ENCODE measurements at places on chromosomes 4 and X.

- peak; percentile 30 for DNase-seq
These were observed 14.1 kb downstream of the ZNF157 start for GRCh38 chrX:47384502-47384901.

DNA sequence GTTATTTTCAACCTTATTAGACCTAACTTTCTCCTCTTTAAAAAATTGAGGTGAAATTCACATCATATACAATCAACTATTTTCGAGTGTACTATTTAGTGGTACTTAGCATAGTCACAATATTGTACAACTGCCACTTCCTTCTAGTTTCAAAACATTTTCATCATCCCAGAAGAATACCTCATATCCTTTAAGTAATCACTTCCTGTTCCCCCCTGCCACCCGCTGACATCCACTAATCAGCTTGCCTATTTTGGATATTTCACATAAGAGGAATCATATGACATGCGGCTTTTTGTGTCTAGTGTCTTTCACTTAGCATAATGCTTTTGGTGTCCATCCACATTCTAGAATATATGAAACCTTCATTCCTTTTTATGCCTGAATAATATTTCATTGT is 10.0 kb upstream of the PPA2 start:
- peak; percentile 29 for DNase-seq

DNA sequence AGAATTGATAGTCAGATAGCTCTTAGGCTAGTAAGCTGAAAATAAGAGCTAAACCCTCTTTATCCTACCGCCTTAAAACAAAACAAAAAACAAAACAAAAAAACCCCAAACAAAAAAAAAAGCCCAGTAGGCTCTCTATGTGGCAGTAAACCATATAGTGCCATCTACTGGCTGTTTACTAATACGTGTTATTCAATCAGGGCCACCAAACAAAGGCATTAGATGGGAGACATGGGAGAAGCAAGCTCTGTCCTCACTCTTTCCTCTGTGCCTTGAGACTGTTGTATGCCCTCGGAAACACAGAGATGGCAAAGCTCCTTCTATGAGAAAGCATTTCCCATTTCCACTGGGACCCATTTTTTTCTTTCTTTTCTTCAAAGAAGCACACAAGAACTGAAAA is 148.8 kb upstream of the MID1 start:
- peak; percentile 31 for DNase-seq

GRCh38 chr4:117455088-117455487 is 369.7 kb upstream of the TRAM1L1 start:
- DNase-seq = no peak

- no peak for DNase-seq
These were observed 5.8 kb downstream of the VMA21 start for GRCh38 chrX:151402719-151403390.

DNA sequence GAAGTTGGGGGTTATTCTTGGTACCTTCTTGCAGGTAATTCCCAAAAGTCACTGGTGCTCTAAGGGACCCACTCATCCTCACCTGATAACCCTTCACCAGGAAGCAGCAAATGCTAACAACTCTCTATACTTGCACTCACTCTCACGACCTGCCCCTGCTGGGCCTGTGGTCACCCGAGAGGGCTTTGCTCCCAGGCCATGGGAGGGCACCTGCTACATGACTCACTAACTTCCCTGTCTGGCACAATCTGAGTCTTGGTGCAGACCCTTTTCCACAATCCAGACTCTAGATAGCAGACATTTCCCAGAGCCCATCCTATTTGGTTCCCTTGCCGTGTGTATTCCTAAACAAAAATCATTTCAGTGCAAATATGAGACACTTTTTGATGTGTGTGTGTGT is 403.8 kb upstream of the FAT1 start:
- no peak for DNase-seq

GRCh38 chr4:123556526-123556925 is 159.9 kb downstream of the SPRY1 start:
- peak; percentile 30 for DNase-seq

DNA sequence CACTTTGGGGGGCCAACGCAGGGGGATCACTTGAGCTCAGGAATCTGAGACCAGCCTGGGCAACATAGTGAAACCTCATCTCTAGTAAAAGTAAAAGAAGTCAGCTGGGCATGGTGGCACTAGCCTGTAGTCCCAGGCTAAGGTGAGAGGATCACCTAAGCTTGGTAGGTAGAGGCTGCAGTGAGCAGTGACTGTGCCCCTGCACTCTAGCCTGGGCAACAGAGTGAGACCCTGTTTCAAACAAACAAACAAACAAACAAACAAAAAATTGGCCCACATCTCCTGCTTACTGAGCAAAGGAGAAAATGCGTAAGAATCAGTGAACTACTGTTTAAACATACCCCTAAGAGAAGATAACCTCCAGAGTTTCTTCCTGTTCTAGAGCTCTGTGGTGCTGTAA is 85.3 kb downstream of the FRYL start:
- DNase-seq = no peak

DNA sequence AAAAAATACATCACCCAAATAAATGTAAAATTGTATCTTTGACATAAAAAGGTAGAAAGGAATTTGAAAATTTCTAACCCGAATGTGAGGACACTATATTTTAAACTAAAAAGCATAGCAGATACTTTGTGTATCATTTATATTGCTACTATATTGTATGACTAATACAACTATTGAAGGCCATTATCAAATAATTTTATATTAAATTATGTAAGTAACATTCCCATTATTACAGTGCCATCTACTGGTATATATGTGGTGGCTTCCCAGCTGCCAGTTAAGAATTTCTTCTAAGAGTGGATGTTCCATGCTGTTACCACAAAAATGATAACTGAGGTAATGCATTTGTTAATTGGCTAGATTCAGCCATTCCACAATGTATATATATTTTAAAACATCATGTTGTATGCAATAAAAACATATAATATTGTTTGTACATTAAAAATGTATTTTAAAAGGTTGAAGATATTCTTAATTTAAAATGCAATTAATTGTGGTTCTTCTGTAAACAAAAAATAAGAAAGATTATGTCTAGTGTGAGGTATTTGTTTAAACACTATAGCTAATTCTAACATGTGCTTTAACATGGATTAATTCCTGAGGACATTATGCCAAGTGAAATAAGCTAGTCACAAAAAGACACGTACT is 65.3 kb downstream of the EGF start:
- DNase-seq = peak; percentile 35

DNA sequence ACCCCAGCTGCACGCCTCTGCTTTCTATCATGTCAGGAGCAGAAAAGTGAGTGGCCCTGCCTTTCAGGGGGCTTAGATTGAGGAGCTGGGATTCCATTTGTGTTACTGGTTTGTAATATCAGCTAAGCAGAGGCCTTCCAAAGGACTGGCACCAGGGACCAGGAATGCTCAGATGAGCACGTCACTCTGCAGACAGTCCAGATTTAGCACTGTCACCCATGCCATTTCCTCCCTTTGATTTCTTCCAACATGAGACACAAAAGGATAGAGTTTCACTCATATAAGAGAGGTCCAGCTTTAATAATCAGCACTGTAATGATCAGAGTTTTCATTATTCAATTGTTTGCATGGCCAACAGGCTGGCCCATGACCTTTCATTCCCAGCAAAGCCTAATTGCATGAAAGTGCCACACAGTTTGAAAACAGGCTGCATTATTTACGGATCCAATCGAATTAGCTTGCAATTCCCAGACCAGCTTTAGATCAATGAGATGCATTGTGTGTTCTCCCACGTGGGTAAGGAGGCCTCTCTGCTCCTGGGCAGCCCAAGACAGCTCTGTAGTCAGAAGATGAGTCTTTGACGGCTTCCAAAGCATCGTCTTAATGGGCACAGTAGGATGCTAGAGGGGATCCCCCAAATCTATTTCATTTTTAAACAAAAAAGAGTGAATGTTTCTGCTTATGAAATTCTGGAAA is 9.8 kb upstream of the SLC2A9 start:
- no peak for DNase-seq

GRCh38 chrX:150236327-150236726 is 126.8 kb upstream of the MAMLD1 start:
- DNase-seq = peak; percentile 51

DNA sequence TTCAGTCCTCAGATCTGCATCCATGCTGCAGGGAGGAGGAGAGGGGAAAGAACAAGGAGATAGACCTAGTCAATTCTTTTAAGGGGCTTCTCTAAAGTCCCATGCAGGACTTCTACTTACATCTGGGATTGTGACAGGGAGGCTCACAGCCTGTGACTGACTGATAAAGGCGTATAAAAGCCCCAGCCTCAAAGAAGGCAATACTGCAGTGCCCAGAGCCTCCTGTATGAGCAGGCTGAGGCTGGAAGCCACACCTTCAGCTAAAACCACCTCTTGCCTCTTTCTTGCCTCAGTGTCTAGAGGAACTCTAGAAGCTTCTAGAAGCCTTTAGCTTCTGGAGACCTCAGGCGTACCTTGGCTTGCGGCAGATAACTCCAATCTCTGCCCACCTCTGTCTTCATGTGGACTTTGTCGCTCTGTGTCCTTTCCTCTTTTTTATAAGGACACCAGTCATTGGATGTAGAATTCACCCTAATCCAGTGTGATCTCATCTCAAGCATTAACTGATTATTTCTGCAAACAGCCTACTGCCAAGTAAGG is 6.0 kb upstream of the ZCCHC4 start:
- DNase-seq = no peak

- peak; percentile 32 for DNase-seq
These were observed 709.8 kb upstream of the HS3ST1 start for GRCh38 chr4:12138488-12138887.

DNA sequence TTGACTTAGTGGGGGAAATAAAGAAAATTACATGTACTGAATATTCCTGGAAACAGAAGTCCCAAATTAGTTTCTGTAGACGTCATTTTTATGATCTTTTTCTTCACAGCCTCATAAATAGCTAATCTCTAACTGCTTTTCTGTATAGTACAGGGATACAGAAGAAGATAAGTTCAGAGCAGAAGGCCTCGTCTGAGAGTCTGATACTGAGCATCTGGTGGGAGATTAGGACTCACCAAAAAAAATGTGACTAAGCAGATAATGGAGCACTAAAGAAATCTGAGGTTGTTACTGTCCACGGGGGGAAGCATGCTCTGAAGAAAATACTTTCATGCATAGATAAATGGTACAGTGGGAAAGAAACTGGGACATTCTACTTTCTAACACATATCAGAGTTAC is 115.3 kb upstream of the TRPC5 start:
- no peak for DNase-seq

- DNase-seq = peak; percentile 70
These were observed 100.1 kb downstream of the REPS2 start for GRCh38 chrX:17046478-17047097.

GRCh38 chr4:64538219-64538618 is 129.0 kb upstream of the TECRL start:
- no peak for DNase-seq

DNA sequence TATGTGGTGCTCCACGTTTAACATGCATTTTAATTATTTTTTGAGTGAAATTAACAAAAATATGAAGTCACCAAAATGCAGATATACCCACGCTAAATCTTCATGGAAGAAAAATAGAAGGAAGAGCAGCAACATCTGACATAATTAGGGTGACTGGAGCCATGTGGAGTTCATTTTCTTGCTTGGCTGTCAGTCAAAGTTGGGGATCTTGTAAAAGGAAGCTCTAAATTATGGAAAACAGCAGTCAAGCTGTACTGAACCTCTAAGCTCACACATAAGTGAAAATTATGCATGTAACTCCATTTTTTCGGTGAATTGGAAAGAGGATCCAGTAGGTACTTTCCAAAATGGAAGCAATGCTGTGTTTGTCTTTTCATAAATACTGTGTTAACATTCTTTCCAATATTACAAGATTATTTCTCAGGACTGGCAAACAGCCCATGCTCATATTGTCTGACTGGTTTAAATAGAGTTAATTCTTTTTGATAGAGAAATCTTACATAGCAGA is 9.7 kb upstream of the PDGFC start:
- DNase-seq = no peak

- no peak for DNase-seq
These were observed 5.5 kb upstream of the S100P start for GRCh38 chr4:6687947-6688878.

DNA sequence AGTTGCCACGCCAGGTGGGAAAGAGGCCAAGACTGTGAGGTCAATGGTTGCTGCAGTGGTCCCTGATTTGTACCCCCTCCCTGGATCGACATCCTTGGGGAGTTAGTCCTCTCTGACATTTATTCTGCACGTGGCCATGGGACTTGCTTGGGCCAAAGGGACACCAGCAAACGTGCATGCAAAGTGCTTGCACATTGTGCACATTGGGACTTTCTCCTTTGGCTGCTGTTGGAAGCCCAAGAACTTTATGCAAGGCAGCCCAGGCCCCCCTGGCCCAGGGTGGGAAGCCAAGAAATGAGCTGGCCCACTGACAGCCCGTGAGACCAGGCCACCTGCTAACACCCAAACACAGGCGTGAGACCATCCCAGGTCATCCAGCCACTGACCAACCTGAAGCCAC is 38.1 kb downstream of the SLC2A9 start:
- no peak for DNase-seq

GRCh38 chr4:151792995-151793394 is 32.2 kb upstream of the GATB start:
- DNase-seq = no peak

DNA sequence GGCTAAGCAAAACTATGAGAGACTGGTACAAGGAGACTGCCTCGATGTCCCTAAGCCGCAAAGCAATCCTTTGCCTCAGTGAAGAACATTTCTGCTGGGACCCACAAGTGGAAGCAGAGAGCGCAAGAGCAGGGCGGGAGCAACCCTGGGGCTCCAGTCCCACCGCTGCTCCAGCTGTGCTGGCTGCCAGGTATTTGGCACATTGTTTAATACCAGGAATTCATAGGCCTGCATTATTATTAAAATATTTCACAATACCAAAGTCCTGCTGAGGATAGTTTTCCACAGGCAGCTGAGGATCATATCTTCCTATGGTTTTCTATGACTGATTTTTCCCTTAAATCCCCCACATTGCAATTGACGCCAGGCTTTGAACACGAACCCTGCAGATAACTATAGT is 163.5 kb upstream of the TLL1 start:
- DNase-seq = no peak

DNA sequence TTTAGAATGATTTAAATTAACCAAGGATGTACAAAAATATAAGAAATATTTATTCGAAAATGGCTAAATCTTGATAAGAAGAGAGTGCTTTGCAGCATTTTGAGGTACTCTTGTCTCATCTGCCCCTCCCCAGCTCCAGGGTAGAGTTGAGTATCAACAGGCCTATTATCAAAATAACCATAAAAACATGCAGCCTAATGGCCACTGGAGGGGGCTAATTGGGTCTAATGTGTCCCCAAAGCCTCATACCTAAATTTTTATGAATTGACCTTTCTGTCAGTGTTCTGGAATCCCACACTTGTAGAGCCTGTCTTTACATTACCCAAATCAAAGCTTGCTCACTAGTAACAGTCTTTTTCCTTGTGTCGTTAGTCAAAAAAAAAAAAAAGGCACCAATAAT is 544.9 kb upstream of the CPXCR1 start:
- DNase-seq = no peak

DNA sequence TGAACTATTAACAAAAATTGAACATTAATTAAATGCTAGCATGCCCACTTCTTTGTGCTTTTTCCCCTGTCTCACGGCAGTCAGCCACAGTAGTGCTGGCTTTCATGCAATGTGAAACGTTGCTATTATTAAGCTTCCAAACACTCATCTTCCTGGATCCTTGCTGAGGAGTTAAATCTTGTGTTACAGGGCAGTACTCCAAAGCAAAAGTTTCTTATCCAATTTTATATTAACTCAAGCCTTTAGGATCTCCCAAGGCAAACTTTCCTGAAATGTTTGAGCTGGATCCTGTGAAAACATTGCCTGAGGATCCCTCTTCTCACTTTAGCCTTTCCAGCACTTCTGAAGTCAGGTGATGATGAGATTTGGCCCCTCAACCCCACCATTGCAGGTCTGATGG is 1454.8 kb downstream of the FSTL5 start:
- no peak for DNase-seq

GRCh38 chr4:154683956-154684681 is 59.7 kb upstream of the LRAT start:
- DNase-seq = no peak
